ENCODE measurements at places on chromosomes 7 and 10.

- DNase-seq = peak; percentile 90
Observed at GRCh38 chr7:118615-119391, 73.6 kb upstream of the FAM20C start.

DNA sequence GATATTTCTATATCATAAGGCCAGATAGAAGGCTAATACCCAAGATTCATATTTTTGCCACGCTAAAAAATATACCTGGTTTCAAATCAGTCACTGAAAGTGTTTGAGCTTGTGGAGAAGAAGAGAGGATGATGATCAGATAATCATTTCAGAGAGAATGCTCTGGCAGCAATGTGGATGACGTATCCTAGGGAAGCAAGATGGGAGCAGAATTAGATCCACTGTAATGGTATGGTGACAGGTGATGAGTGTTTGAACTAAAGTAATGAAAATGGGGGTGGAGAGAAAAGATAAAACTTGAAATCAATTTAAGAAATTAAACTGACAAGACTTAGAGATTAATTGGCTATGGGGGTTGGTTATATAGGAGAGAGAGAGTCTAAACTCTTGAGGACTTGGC, 42.7 kb upstream of the TMEM196 start:
- DNase-seq = no peak

DNA sequence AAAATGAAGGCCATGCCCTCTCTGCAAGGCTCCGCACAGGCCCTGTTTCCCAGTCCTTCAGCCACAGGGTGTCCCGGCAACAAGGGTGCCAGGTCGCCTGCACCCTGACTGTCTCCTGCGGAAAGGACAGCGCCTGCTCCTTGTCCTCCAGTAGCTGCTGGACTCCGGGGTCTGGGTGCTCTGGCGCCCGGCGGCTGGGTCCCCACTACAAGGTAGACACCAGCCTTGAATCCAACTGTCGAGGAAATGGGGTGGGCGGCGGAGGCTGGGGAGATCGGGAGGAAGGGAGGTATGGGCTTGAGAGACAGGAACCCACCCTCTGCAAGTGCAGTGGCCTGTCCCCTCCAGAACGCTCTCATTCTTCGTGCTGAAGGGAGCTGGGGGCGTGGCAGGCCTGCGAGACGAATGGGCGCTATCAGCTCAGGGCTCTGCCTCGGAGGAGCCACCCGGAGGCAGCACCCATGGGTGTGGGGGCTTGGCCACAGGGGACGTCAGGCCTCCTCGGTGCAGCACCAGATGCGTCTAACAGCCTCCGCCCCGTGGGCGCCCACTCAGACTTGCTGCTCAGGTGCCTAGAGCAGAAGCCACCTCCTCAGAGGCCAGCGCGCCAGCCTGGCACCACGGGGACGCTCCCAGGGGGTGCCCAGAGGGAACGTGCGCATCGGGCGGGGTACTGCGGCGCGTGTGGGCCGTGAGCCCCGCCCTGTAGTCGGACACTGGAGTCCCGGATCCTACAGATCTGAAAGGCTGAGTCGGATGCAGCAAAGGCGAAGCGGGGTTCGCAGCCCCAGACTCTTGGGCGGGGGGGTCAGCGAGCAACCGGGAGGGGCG, 15.6 kb downstream of the ADAM8 start:
- peak; percentile 78 for DNase-seq

DNA sequence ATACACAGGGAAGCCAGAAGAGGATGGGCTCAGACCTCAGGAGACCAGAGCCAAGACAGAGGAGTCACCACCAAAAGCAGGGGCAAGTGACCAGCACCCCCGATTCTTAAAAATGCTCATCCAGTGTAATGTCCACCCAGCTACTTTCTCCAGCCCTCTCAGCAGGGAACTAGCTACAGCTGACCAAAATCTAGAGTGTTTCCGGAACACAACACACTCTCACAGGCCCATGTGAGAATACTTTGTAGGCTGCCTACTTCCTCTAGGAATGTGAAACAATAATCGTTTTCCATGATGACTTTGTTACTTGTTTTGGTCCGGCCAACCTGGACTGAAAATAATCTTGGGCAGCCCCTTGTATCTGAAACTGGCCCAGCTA, 14.5 kb downstream of the PSAP start:
- no peak for DNase-seq

GRCh38 chr7:7944619-7945282, 23.8 kb upstream of the GLCCI1 start:
- DNase-seq = no peak

- DNase-seq = no peak
Observed at GRCh38 chr7:7696458-7697119, 21.8 kb downstream of the RPA3 start.

- DNase-seq = no peak
Observed at GRCh38 chr10:45375101-45375500, 1.1 kb downstream of the ALOX5 start.

DNA sequence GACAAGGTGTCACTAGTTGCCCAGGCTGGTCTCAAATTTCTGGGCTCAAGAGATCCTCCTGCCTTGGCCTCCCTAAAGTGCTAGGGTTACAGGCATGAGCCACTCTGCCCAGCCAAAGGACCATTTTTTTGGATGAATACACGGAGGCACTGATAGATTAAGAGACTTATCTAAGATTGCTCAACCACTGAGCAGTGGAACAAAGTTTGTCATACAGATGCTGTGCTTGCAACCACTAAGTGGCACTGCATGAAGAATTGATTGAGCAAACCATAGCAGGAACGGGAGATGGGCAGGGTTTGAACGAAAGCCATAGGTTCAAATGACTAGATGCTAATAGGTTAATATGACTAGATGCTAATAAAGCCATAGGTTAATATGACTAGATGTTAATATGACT, 61.1 kb downstream of the EBLN1 start:
- DNase-seq = no peak

- DNase-seq = peak; percentile 52
Observed at GRCh38 chr7:44639671-44640321, 33.4 kb downstream of the OGDH start.

GRCh38 chr7:36275735-36276284, 113.9 kb upstream of the ANLN start:
- no peak for DNase-seq

DNA sequence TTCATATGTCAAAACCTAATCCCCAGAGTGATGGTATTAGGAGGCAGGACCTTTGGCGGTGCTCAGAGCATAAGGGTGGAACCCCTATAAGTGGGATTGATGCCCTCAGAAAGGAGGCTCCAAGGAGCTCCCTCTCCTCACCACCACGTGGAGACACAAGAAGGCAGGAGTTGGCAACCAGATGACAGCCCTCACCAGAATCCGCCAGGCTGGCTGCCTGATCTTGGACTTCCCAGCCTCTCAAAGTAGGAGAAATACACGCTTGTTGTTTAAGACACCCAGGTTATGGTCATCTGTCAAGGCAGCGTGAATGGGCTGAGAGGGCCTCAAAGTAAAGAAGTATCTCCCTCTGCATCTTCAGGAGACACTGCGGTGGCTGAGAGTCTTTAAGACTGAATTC, 187.7 kb downstream of the TNS3 start:
- no peak for DNase-seq

DNA sequence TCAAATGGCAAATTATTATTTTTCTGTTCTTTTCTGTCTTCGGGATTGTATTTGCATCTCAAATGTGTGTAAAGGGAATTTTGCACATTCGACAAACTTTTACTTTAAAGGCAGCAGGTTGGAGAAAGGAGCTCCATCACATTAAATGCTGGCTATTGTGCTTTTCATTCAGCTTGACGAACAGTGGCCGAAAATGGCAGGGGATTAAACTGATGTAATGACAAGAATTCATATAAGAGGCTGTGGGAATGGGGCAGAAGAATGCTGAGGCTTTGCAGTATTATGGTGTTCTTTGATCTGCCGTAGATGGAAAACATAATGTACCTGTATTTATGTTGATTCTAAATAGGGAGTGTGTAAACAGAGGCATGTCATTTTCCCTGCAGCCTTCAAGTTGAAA, 376.0 kb downstream of the LRMDA start:
- no peak for DNase-seq

GRCh38 chr7:159026271-159027055, 118.2 kb downstream of the VIPR2 start:
- no peak for DNase-seq

DNA sequence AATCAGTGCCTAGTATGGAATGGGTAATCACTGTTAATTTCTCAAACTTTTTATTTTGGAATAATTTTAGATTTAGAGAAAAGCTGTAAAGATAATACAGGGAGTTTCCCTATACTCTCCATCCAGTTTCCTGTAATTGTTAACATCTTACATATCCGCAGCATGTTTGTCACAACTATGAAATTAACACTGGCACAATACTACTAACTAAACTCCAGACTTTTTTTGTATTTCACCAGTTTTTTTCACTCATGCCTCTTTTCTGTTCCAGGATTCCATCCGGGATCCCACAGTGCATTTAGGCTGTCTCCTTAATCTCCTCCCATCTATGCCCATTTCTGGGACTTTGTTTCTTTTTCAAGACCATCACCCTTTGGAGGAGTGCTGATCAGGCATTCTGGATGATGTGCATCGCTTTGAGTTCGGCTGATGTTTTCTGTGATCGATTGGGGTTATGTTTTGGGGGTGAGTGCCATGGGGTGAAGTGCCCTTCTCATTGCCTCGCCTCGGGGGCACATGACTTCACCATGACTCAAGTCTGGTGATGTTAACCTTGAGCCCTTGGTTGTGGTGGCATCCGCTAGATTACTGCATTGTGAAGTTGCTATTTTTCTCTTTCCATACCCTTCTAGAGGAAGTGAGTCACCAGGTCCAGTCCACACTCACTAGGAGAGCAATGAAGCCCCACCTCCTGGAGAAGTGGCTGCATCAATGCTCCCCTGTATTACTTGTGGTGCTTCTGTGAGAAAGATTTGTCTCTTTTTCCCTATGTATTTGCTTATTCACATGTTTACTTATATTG, 43.9 kb upstream of the GRB10 start:
- DNase-seq = peak; percentile 46

DNA sequence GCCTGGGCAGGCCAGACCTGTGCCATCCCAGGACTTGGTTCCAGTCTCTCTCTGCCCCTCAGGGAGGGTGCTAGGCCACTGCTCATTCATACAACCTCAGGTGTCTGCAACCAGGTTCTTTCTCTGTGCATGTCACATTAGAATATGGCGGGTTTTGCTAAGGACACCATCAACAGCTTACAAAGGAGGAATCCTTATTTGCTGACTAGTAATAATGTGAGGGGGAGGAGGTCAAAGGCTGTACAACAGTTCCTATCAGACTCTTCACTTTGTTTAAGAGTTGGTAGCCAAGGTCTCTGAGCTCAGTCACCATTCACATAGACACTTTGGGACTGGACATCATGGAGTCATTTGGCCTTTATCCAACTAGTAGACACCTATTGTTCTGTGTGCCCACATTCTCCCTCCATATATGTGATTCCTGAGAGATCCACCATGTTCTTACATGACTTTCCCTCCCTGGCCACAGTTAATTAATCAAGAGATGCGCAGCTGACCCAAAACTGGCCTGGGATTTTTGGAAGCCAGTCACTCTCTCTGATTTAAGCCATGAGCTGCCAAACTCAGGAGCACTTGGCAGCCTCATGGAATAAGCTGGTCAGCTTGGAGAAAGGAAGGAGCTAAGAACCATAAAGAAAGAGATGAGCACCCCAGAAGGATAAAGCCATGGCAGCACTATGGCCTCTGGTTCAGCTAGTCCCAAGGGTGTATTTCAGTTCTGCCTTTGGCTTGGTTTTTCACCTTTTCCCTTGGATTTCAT, 51.2 kb downstream of the DPCD start:
- no peak for DNase-seq

DNA sequence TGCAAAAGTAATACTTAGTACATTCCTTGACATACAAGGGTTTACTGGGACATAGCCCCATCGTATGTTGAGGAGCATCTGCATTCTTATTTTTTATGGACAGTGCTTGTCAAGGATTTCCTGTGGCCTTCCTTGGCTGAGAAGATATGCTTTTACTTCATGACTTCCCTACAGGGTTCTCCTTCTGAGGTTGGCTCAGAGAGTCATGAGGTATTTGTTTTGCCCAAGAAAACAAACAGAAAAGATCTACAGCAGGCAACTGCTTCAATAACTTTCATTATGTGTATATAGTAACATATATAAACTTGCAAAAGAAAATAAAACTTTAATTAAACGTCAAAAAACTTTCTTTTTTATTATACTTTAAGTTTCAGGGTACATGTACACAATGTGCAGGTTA, 577.2 kb upstream of the SEMA3D start:
- no peak for DNase-seq

DNA sequence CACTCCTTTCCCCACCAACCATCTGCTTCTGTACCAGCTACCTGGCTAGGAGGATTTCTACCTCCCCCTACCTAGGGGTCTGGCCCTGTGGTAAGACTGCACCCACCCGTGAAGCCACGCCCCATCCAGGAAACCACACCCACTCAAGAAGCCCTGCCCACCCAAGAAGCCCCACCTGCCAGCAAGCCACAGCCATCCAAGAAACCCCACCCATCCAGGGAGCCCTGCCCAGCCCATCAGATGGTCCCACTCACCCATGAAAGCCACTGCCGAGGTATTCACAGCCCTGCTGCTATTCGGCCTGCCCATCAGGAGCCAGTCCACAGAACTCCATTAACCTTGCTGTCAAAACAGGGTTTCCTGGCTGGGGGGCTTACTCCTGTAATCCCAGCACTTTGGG, 15.6 kb upstream of the MUC3A start:
- DNase-seq = no peak

GRCh38 chr10:66572700-66573099, 353.1 kb upstream of the LRRTM3 start:
- no peak for DNase-seq

GRCh38 chr7:106329408-106329807, 44.6 kb upstream of the NAMPT start:
- no peak for DNase-seq

DNA sequence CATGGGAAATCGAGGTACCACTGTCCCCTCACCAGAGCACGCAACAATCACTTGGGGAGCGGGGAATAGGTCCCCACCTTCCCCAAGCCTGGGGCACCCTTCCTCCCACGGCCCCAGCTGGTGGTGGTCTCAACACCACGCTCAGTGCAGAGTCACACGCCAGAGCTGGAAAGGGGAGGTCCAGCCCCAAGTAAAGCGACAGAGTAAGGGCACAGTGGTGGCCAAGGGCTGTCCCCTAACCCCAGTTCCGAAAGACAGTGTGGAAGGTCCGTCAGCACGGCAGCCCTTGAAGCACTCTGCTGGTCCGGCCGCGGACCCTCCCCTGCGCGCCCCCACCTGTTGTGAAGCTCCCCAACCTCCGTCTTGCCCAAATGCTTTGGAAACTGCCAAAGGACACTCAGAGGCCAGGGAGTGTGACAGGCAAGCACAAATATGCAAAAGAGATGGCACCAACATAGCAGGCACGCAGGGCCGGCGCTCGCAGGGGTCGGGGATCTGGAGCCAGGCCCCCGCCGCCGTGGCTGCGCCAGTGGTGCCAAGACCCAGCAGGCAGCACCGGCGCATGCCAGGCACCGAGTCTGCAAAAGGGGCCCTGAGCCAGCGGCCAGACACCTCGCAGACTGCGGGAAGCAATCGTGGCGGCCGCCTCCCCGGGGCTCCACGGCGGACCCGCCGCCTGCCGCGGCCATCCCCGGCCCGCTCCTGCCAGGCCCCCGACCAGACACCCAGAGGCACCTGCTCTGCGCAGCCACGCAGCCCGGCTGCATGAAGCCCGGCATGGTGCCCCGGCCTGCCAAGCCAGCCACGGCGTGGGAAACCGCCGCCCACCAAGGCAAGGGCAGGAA, 51.6 kb upstream of the SRRM3 start:
- no peak for DNase-seq
